Activated effector memory CD4-positive, alpha-beta T cell treated with Interleukin-2 at 50 U/mL for 16 hours (primary cell): ENCODE measurements at places on chromosomes 16 and 17.
A peak's percentile ranks its signal among the peaks of the same experiment; 100 is the strongest.

GRCh38 chr17:38706505-38707216, 1.6 kb downstream of the MLLT6 start:
- DNase-seq = peak; percentile 23

DNA sequence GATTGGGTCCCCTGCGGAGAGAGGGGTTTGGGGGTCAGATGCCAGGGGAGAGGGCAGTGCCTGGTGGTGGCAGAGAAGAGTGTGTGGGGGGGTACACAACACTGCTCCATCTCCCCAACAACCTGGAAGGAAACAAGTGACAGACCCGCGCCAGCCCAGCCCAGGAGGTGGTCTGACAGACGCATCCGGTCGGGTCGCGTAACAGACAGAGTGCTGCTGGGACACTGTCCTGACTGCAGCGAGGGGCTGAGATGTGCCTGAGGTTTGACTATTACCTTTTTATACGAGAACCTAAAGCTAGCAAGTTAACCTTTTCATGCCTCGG, 16.2 kb downstream of the UNC13D start:
- no peak for DNase-seq

DNA sequence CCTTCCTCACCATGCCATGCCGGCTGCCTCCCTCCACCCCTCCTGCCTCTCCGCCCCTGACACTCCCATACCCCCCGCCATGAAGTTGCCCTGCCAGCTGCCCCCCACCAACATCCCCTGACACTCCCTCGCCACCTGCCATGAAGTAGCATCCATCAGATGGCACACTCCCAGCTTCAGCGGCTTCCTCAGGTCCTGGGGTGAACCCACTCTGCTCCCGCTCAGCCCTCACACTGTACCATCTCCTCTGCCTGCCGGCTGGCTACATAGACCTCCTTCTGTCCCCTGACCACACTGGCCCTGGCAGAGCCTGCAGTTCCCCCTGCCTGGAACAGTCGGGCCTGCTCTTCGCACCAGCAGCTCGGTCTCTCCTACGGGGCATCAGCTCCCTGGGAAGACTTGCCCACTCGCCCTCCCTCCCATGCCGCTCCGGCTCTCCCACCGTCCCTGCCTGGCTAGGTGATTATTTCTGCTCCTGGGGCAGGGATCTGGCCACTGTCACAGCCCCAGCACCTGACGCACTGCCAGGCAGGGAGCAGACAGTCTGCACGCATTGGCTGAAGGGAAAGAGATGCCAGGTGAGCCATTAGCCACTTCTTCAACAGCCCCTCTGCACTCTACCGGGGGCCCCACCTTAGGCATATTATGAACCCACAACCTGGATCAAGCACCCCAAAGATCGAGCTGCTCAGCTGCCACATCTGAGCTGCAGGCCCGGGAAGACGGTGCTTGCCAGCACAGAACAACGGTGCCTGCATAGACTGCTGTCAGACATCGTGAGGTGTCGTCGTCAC, 9.0 kb downstream of the CANT1 start:
- no peak for DNase-seq

GRCh38 chr17:35496451-35497290, 40.8 kb downstream of the SLFN12L start:
- DNase-seq = no peak

- no peak for DNase-seq
Measured at GRCh38 chr17:31171701-31172100, 76.9 kb downstream of the NF1 start.

GRCh38 chr17:75440738-75441448, 15.5 kb upstream of the TMEM94 start:
- DNase-seq = no peak

GRCh38 chr16:83117810-83118209, 491.0 kb downstream of the CDH13 start:
- no peak for DNase-seq

DNA sequence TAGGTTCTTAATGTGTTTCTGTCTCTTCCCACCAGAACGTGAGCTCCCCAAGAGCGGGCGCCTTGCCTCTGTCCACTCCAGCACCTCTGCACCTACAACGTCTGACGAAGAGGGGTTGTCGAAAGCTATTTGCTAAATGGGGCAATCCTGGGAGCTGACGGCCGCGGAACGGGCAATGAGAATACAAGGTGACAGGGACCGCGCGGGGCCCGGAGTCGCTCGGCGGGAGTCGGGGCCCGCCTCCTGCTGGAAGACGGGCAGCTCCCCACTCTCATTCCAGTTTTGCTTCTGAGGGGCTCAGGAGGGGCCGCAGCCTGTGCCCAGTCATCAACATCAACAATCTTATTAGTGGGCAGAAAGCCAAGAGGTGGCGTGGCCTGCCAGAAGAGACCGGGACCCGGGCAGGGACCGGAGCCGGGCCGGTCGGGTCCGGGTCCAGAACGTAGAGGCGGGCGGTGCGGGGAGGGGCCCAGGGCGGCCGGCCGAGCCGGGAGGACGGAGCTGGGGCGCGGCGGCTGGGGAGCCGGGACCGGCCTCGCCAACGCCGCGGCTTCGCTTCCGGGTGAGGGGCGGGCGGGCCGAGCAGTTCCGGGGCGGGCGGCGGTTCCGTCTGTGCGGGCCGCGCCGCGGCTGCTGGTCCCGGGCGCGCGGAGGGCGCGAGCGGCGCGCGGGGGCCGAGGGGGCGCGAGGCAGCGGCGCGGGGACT, at the start of gene MOSMO:
Gene MOSMO, plus strand, starts transcription at position 603 of the 706 bp plus-strand sequence. CDS start 191 bp downstream, outside the sequence.
- peak; percentile 61 for DNase-seq

DNA sequence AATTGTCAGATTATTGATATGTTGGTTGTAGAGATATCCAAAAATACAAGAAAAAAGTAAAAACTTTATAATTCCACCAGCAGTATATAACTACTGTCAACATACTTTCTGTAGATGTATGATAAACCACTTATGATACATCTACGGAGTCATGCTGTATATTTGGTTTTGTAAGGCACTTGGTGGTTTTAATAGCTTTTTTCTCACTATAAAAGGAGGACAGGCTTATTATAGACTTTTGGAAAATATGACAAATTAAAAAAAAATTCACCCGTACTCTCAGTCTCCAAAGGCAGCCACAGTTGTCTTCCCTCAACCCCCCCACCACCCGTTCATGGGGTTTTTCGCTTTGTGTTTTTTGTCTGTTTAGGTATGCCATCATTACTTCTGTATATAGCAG, 14.8 kb downstream of the RAI1 start:
- DNase-seq = no peak

DNA sequence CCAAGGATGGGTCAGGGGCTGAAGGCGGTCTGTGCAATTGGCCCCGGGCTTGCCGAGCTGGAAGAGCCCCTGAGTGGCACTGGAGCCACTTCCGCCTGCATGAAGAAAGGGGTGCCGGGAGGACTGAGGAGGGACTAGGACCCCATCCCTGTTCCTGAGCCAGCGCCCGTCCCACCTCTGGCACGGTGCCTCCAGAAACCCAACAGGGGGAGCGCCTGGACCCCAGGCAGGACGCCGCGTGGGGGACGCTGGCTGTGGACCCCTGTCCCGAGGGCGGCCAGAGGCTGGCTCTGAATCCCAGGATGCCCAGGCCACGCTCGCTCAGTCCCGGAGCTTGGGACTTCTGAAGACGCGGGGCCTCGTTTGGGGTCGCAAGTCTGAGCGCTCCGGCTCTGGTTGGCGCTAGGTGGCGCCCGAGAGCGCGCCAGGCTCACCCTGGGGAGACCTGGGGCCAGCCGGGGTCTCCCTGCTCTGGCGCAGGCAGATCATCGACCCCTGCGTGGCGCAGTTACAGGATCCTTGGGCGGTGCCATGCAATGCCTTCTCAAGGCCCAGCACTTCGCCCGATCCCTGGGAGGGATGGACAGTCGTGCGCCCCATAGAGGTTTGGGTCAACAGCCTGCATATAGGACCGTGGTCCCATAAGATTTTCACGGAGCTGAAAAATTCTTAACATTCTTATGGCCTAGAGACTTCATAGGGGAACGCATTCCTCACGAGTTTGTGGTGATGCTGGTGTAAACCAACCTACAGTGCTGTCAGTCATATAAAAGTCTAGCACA, 58.5 kb upstream of the CREBBP start:
- DNase-seq = peak; percentile 41

DNA sequence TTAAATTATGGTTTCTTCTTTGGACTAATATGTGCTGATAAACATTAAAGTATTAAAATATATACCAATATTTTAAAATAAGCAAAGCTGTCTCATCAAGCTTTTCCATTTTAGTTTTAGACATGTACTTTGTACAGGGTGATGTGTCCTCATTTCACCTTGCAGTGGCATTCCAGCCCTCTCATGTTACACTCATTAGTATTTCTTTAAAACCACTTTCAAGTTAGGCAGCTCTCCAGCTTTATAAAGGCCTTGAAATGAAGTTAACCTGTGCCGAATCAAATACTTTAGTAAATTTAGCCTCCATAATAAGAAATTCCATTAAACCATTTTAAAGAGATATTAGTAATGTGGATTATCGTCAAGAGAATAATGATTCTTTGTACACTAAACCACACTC, 107.6 kb upstream of the HLF start:
- no peak for DNase-seq

- DNase-seq = no peak
Measured at GRCh38 chr17:10149573-10150399, 48.6 kb downstream of the GAS7 start.

GRCh38 chr16:10202649-10203048, 20.4 kb upstream of the GRIN2A start:
- no peak for DNase-seq

GRCh38 chr17:20992987-20993862, 49.6 kb downstream of the USP22 start:
- DNase-seq = peak; percentile 38

GRCh38 chr16:50980666-50981065, 170.4 kb downstream of the SALL1 start:
- no peak for DNase-seq

- DNase-seq = no peak
Measured at GRCh38 chr17:48484850-48485249, 46.0 kb downstream of the HOXB1 start.

DNA sequence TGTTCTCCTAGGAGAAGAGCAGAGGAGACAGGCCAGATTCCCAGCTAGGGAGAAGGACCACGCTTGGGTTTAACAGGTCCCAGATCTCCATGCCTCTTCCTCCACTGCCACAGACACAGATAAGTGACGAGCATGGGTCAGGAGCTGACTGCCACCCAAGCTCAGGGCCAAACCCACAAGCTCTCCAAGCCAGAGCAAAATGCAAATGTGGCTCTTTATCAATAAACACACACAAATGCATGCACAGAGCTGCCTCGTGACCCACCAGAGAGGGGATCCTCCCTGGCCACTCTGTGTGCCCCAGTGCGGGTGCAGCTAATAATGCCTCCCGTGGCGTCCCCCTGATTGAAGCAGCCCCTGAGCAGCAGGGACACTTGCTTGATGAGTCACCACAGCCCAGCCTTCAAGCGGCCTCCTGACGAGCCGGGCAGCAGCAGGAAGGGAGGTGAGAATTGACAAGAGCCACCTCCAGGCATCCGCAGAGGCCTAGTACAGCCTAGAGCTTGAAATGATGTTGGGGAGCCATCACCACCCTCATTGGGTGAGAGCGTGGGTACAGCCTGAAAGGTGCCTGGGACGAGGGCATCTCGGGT, 143.9 kb downstream of the CCDC182 start:
- no peak for DNase-seq

- peak; percentile 84 for DNase-seq
Measured at GRCh38 chr16:67872631-67873434, at the start of gene EDC4. Gene EDC4, plus strand, starts transcription at chr16:67873052. Its CDS starts 210 bp downstream, at chr16:67873262.

DNA sequence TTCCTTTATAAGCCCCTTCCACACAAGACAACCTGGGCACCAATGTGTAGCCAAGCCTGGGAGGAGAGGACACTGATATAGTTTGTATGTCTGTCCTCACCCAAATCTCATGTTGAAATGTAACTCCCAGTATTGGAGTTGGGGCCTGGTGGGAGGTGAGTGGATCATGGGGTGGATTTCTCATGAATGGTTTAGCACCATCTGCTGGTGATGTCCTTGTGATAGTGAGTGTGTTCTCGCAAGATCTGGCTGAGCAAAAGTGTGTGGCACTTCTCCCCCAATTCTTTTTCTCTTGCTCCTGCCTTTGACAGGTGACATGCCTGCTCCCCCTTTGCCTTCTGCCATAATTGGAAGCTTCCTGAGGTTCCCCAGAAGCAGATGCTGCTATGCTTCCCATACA, 135.8 kb downstream of the USP31 start:
- DNase-seq = no peak

- no peak for DNase-seq
Measured at GRCh38 chr16:27177031-27177774, 26.1 kb upstream of the KDM8 start.

- DNase-seq = peak; percentile 28
Measured at GRCh38 chr16:88479793-88480760, 27.0 kb downstream of the ZFPM1 start.

GRCh38 chr16:53821957-53822625, 118.1 kb downstream of the FTO start:
- DNase-seq = no peak
